ENCODE measurements at places on chromosomes 13 and 19. TPM values are rescaled to one million over a fixed set of nuclear protein-coding genes. Genes with fewer than 3 reads are reported as not detected.

DNA sequence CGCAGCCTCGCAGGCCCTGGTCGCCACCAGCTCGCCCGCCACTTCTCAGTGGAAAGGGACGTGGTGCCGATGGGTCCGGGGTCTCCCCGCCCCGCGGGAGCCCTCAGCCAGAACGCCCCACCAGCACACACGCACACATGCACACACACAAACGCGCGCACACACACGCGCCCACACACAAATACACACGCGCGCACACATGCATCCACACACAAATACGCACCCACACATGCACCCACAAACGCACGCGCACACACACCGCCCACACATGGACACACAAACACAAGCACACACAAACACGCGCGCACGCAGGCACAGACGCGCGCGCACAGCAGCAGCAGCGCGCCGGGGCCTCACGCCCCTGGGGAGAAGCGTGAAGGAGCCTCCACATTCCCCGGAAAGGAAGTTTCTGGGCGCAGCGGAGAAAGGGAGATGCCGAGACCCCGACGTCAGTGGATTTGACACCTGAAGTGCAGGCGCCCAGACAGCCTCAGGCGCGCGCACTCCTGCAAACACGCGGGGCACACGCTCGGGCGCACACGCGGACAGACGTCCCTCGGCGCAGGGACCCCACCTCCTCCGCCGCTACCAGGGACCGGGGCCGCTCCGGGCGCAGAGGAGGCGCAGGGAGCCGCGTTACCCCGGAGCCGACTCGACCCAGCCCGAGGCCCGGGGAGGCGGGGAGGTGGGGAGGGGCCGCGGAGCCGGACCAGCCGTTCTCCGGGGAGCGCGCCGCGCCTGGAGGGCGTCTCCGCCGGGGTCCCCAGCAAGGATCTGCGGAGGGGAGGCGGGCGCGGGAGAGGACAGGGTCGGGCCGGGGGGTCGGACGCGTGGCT lies 622 bp downstream of the RASA3 start:
- DNase-seq, result peak; percentile 55

DNA sequence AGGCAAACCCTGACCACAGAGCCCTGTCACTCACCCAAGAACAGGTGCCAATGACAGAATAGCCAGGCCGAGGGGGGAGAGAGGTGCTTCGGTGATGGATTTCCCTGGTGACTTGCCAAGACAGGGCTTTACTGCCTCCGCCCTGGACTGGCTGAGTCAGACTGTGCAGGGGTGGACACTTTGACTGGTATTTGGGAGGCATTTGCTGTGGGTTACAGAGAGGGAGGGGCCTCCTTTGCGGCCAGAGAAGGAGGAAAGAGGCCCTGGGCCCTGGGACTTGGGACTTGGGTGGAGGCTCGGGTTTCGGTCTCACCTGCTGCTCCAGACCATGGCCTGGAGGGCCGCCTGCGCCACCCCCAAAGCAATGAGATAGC lies 4.6 kb upstream of the EPS8L1 start:
- DNase-seq, result peak; percentile 93

DNA sequence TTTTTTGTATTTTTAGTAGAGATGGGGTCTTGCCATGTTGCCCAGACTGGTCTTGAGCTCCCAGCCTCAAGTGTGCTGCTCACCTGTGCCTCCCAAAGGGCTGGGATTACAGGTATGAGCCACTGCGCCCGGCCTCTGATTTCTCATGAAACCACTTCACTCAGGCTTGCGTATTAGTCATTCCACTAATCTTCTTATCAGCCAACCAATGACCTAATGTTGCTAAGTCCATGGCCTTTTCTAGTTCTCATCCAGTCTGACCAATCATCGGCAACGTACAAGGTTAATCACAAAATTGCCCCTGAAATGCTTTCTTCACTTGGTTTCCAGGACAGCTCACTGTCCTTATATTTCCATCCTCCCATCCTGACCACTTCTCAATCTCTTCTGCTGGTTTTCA lies 605.3 kb upstream of the SLC10A2 start:
- DNase-seq, result no peak

DNA sequence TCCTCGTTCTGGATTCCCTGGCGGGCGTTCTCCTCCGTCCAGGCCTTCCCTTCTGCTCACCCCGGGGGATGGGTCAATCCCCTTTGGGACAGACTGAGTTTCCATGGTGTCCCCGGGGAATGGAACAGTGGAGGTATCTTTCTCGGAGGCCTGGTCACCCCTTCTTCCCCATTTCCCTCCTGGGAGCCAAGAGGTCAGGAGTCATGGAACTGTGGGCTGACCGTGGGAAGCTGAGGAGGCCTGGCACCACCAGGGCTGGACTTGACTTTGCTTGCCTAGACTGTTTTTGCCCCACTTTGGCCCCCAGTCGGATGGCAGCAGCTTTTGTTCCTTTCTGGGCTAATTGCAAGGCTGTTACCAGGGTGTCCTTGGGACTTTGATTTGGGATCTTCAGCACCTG lies 2.0 kb downstream of the NACC1 start:
- no peak for DNase-seq

- peak; percentile 12 for DNase-seq
These were observed 35.9 kb downstream of the OXGR1 start for GRCh38 chr13:96958286-96958891.

The TEX101 gene
- not detected for total RNA-seq
